ENCODE measurements at places on chromosomes 6 and 20. TPM values are rescaled to one million over a fixed set of nuclear protein-coding genes. Genes with fewer than 3 reads are reported as not detected.

The FAM110A gene
- total RNA-seq = 5.5 TPM

- peak; percentile 91 for DNase-seq
These were observed 102.5 kb downstream of the NOL4L start for GRCh38 chr20:32482442-32483261.

GRCh38 chr6:56483929-56484328 lies 158.8 kb downstream of the DST start:
- DNase-seq = no peak

- no peak for DNase-seq
These were observed 326.3 kb downstream of the RIMS1 start for GRCh38 chr6:72212686-72213085.

The CCDC170 gene
- 0.11 TPM for total RNA-seq

All from H7 (cell line).